ENCODE measurements at places on chromosomes 3 and 15. TPM values are rescaled to one million over a fixed set of nuclear protein-coding genes. Genes with fewer than 3 reads are reported as not detected.

The OSTN gene
- not detected for total RNA-seq

DNA sequence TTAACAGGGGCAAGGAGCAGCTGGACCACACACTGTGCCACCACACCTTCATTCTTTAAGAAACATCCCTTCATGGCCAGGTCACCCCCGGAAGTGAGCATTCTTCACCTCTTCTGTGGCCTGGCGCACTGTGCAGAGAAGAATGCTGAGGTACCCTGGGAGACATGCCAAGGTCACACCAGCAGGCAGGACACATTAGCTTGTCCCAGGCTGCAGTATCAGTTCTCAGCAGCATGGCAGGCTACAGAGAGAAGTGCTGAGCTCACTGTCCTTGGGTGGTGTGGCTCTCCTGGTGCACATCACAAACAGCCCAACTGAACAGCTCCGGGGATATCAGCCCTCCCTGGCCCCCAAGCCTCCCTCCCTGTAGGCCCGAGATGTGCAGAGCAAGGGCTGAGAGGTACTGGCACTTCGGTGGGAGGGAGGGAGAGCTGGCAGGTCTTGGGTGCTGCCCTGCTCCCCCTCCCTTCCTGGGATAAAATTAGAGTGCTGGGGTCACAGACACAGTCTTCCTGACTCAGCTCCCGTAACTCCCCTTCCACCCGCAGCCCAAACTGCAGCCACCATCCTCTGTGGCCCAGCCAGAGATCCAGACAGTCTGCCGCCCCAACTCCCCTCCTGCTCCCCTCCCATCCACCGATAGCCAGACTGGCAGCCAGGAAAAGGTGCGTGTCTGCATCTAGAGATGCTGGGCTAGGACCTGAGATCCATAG lies 13.4 kb downstream of the SEMA7A start:
- no peaks in the 10 kb centered on the region for H3K4me1 ChIP-seq
- no peak overlapping the region for H3K4me3 ChIP-seq
- H3K27ac ChIP-seq = no peak overlapping the region
- no peaks in the 10 kb centered on the region for H3K36me3 ChIP-seq

GRCh38 chr3:86178095-86178494 lies 812.9 kb downstream of the VGLL3 start:
- DNase-seq = no peak
- no peaks in the 10 kb centered on the region for H3K4me1 ChIP-seq
- no peak overlapping the region for H3K27ac ChIP-seq
- H3K4me3 ChIP-seq = no peak overlapping the region
- no peaks in the 10 kb centered on the region for H3K27me3 ChIP-seq

DNA sequence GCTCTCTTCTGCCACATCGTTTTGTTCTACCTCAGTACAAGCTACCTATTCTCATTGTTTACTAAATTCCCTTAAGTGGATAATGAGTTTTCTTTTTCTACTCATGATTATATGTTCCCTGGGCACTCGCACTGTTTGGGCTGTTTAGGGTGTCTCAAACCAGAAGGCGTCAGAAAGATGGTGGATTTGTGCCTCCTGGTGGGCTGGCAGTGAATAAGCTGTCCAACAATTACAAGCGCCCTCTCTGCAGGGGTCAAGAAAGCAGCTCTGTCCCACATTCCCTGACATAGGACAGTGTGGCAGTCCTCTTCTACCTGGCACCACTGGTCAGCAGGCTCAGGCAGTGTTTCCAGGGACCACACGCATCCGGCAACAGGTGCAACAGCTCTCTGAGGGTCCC lies 173.4 kb upstream of the PPP2R3A start:
- H3K36me3 ChIP-seq = no peaks in the 10 kb centered on the region
- no peaks in the 10 kb centered on the region for H3K4me1 ChIP-seq
- no peak overlapping the region for H3K4me3 ChIP-seq
- H3K27me3 ChIP-seq = no peaks in the 10 kb centered on the region
- no peak overlapping the region for H3K27ac ChIP-seq
- no peak for DNase-seq

DNA sequence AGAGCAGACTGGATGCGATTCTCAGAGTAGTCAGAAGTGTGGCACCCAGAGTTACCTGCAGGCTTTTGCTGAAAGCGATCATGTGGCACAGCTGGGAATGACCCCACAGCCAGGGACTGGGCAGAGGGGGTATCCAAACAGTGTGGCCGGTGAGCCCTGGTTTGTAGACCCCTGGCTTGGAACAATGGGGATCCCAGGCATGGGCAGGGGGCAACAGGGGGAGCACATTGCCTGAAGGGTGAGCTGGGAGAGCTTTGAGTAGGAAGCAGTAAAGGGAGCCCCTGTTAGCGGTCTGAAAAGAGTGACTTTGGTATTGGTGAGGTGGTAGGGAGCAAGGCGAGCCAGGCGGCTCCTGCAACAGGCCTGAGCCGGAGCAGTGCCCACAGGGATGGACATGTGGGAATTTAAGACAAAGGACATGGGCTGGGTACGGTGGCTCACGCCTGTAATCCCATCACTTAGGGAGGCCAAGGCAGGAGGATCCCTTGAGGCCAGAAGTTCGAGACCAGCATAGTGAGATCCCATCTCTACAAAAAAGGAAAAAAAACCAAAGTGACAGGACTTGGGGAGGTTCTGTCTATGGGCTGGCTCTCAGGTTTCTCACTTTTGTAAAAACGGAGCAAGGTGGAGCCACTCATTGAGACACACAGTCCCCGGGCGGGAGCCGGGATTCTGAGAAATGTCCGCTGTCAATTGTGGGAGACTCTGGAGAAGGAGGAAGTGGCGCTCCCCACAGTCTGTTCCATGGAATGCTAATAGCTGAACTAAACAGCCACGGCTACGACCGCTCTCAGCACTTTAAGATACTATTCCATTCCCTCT lies 223.8 kb upstream of the LYSMD4 start:
- no peaks in the 10 kb centered on the region for H3K27me3 ChIP-seq
- H3K4me3 ChIP-seq = no peak overlapping the region
- H3K4me1 ChIP-seq = peaks cover 3% of the 10 kb centered on the region
- H3K36me3 ChIP-seq = no peaks in the 10 kb centered on the region

Data from thoracic aorta (tissue), 2 donors.